ENCODE measurements at places on chromosomes 5 and 9. TPM values are rescaled to one million over a fixed set of nuclear protein-coding genes. Genes with fewer than 3 reads are reported as not detected.
A peak's percentile ranks its signal among the peaks of the same experiment; 100 is the strongest.

- peak; percentile 30 for DNase-seq
Measured at GRCh38 chr5:140672455-140673186, 755 bp downstream of the DND1 start.

- no peak for DNase-seq
Measured at GRCh38 chr9:118008246-118008645, 304.0 kb downstream of the TLR4 start.

- no peak for DNase-seq
Measured at GRCh38 chr5:140576776-140577201, 12.2 kb downstream of the SLC35A4 start.

GRCh38 chr9:123058834-123059233 lies 25.4 kb downstream of the GPR21 start:
- DNase-seq: no peak

GRCh38 chr9:137374131-137374845 lies 48.7 kb downstream of the EXD3 start:
- DNase-seq: no peak

DNA sequence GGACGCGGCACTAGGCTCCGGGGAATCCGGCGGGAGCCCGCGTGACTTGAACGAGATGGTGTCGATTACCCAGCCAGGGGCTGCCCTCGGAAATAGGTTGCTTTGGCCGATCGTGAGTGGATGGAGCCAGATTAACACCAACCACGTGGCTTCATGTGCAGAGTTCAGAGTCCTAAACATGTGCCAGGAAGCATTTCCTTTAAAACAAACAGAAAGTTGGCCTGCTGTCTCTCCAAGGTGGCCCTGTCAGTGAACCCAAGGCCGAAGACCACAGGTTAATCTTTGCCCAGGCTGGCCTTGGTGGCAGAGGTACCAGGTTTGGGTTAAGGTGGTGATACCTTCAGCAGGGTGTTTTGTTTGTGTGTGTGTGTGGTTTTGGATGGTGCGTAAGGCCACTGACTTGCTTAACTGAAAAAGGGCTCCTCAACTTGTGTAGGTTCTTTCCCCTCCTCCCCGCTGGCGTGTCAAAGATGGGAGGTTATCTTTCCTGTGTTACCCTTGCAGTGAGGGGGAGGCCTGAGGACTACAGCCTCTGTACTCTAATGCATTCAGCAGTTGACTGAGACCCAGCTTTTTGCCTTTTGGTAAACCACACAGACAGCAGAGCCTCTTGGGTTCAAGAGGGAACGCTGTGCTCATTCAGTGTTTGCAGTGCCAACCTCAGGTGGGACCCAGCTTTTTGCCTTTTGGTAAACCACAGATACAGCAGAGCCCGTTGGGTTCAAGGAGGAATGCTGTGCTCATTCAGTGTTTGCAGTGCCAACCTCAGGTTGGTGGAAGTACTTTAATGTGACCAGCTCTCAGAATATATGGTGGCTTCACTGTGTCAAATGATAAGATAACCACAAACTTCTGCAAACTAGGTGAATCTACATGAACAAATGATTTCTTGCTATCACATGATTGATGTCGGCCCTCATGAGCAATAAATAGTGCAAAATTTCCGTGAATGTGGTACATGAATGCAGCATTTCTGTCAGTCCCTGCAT lies 1.4 kb downstream of the IQGAP2 start:
- DNase-seq: peak; percentile 67

GRCh38 chr5:123755653-123756317 lies 243.8 kb downstream of the CSNK1G3 start:
- no peak for DNase-seq

DNA sequence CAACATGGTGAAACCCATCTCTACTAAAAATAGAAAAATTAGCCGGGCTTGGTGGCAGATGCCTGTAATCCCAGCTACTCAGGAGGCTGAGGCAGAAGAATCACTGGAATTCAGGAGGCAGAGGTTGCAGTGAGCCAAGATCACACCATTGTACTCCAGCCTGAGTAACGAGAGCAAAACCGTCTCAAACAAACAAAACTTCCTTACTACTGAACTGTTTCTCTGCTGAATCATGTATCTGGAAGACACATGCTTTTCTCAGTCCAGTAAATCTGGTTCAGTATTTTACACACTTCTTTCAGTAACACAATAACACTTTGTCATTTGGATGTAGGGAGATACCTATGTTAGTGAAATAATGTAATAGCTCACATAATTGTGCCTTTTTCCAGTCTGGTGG lies 7.9 kb downstream of the TRMT10B start:
- no peak for DNase-seq

GRCh38 chr5:81163651-81164050 lies 69.5 kb upstream of the CKMT2 start:
- no peak for DNase-seq

GRCh38 chr5:74519161-74519571 lies 121.4 kb downstream of the ENC1 start:
- DNase-seq: no peak

GRCh38 chr5:139262742-139263445 lies 30.6 kb upstream of the MATR3 start:
- DNase-seq: peak; percentile 67

DNA sequence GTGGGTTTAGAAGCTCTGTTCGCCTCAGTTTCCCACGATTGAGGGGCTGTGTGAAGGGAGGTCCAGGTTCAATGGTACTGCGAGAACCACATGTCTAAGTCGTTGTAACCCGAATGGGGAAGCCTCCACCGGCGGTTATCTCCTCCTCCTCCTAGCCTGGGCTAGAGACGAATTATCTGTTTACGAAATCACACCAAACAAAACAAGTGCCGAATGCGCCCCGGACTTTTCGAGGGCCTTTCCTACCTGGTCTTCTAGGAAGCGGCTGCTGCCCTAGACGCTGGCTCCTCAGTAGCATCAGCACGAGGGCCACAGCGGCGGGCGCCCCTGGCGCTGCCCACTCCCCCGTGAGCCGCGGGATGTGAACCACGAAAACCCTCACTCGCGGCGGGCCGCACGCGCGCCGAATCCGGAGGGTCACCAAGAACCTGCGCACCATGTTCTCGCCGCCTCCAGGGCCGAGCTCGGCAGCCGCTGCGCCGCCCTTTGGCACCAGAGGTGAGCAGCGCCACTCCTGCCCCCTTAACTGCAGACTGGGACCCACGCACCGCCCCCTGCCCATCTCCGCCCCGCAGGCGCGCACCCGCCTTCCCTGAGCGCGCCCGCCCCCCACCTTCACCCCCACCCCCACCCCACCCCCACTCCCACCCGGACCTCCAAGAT lies at the start of gene CDKN2A:
TSS of gene CDKN2A (minus strand) at position 500 of the 663 bp plus-strand sequence.
- peak; percentile 80 for DNase-seq

GRIN3A gene
- not detected for polyA plus RNA-seq

GZMA gene
- polyA plus RNA-seq: 1.0 TPM

ARHGEF37 gene
- polyA plus RNA-seq: 0.06 TPM

HABP4 gene
- 4.1 TPM for polyA plus RNA-seq

SLC6A3 gene
- 0.19 TPM for polyA plus RNA-seq

SOX30 gene
- polyA plus RNA-seq: 0.23 TPM

FOXD1 gene
- 0.17 TPM for polyA plus RNA-seq

All from B cell (primary cell).